ENCODE measurements at places on chromosomes 7 and 10.
A peak's percentile ranks its signal among the peaks of the same experiment; 100 is the strongest.

DNA sequence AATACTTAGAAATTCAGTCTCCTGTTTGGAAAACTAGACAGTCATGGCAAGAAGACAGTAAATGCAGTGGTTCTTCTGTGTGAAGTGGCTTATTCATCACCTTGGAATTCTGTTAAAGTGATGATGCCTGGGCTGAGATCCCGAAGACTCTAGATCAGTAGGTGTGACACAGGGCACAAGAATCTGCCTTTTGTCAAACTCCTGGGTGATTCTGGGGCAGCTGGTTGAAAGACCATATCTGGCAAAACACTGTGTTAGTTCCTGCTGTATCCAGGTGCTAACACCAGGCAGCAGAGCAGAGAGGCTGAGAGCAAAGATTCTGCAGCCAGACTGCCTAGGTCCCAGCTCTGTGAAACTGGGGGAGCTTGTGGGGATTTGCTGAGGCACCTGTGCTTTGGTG is 26.5 kb downstream of the MRC1 start:
- no peak for DNase-seq

DNA sequence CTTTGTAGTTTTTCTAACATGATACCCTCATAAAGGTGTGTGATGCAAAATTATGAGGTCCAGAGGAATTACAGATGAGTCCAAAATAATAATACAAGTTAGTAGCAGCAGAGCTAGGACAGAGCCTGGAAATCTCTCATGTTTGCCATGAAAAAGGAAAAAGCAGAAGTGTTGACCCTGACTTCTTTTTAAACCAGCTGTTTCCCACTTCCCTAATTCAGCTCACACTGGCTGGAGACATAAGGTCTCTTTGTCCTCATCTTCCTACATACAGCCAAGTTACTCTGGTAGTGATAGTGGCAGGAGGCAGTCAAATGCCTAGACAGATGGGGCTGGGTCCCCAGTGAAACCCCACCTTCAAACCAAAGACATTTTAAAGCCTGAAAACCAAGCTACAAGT is 269.2 kb downstream of the C7orf25 start:
- DNase-seq, result no peak

DNA sequence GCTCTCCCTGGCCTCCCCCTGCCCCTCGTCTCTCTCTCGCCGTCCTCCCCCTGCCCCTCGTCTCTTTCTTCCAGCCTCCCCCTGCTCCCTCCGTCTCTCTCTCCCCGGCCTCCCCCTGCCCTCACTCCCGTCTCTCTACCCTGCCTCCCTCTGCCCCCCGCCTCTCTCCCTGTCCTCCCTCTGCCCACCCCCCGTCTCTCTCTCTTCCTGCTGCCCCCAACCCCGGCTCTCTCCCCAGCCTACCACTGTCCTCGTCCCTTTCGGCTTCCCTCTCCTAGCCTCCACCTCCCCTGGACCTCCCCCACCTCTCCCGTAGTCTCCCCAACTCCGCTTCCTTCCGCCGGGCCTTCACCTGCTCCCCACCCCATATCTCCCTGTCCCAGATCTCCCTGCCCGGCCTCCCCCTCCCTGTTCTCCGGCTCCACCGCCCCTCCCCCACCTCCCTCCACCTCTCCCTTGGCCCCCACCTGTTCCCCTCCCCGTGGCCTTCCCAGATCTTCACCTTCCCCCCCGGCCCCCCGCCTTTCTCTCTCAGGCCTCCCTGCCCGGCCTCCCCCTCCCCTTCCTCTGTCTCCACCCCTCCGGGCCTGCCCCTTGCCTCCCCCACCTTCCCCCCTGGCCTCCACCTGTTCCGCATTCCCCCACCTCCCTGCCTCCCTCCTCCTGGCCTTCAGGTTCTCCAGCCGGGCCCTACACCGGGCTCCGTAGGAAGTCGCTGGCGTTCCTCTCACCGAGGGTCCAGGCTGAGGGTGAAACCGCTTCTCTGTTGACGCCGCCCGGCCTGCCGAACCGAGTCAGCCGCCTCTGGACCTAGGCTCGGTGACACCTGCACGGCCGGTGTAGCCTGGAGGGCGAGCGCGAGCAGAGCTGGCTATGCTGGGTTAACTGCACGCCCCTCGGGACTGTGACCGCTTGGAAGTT is 1.2 kb downstream of the GET4 start:
- peak; percentile 68 for DNase-seq

GRCh38 chr10:79136236-79137005 is 67.7 kb downstream of the ZMIZ1 start:
- DNase-seq, result no peak

GRCh38 chr10:23829556-23829955 is 379.4 kb upstream of the KIAA1217 start:
- no peak for DNase-seq

DNA sequence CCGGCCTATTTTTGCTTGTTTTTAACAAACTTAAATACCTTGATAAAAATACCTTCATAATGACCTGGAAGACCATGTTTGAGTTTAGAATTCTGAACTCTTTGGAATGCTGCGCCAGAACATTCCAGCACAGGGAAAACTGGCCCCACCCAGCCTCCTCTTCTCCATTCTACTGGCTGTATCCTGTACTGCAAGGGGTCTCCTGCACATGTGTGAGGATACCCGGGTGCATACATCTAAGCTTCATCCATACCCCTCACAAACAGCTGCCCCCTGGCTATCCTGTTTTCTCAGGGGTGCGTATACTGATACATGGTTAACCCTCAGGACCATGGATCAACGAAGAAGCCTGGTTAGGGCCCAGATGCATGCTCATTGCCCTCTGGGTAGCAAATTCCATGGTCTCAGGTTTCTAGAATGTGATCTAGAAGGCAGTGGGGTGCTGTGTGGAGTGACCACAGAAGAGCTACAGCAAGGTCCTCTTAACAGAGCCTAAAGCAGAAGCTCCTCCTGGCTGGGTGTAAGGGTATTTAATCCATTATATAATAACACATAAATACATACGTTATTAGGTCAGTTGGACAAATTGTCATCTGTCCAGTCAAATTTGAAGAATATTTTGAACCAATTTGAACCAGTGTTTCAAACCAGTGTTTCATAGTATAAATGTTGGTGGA is 26.1 kb downstream of the HACD1 start:
- DNase-seq, result no peak

DNA sequence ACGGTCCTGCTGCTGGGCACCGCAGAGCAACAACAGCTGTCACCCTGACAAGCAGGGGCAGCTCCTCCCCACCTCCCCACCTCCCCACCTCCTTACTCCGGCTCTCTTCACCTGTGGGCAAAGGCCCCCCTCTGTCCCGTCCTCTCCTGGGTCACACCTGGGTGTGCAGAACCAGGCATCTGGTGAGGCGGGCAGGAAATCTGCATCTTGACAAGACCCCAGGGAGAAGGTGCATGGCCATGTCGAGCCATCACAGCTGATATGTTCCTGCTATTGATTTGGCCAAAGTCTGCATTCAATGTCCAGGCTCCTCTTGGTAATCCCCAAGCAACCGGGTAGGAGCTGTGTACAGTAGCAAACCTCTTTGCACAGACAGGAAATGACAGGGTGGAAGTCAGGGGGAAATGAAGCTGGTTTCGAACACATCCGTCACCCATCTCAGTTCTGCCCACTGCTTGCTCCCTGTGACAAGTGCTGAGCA is 554.2 kb downstream of the DNAJB6 start:
- DNase-seq, result no peak

GRCh38 chr7:23783115-23783514 is 73.1 kb downstream of the STK31 start:
- DNase-seq, result no peak

- DNase-seq, result no peak
Observed at GRCh38 chr7:100719523-100720278, 567 bp upstream of the EPO start.

GRCh38 chr10:4649886-4650508 is 176.0 kb upstream of the AKR1E2 start:
- no peak for DNase-seq

DNA sequence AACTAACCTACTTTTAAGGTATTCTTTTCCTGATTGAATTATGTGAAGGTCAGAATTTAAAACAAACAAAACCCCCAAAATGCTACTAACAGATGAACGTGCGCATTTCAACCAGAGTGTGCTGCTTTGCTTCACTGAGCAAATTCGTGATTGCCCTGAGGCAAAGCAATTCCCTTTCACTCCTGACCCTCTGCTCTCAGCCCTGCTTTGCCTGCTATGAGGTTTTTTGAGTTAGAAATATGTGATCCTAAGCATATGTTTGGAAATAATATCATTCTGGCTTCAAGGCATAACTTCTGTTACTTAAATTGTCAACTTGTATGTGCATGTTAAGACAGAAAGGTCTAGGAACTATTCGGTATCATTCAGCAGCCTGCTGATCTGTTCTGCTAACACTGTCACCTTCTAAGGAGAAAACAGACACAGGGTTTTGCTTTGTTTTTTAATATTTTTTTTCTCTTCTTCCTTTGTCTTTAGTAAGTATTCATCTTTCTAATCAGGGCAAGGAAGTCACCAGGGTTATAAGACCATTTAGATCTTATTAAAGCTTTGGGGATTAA is 124.2 kb downstream of the GNAT3 start:
- peak; percentile 64 for DNase-seq

DNA sequence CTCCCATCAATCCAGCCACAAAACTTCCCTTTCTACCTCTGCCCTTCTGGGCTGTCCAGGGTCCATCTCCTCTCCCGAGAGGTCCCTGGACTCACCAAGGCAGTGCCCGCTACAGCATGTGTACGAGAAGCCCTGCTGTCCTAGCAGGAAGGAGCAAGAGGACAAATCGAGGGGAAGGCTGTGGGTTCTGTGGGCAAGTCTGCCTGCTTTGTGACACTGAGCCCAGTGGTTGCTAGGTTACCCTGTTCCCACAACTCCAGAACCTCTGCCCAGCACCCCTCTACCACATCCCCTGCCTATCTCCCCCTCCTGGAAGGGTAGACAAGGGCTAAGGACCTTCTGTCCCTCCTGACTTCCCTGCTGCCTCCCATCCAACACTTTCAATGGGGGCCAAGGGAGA is at the start of gene TBATA:
TBATA (minus strand) TSS at position 188 of the 400 bp plus-strand sequence. CDS start 1,998 bp downstream, outside the sequence.
- peak; percentile 18 for DNase-seq

Measured in SK-N-SH (cell line).